Glomerular endothelial cell (primary cell): ENCODE measurements at places on chromosomes 7 and 10. TPM values are rescaled to one million over a fixed set of nuclear protein-coding genes. Genes with fewer than 3 reads are reported as not detected.

GRCh38 chr10:36494371-36494770 lies 631.0 kb upstream of the ANKRD30A start:
- DNase-seq, result no peak

ITIH5 gene
- total RNA-seq, result 0.05 and 0.35 TPM in 2 replicates

HOXA4 gene
- total RNA-seq, result 3.8 and 6.8 TPM in 2 replicates

GALNT17 gene
- not detected in 2 replicates for total RNA-seq

SLC26A5 gene
- not detected in 2 replicates for total RNA-seq
